ENCODE measurements at places on chromosomes 7 and 10.

GRCh38 chr10:34862892-34863291 lies 47.8 kb upstream of the PARD3 start:
- DNase-seq, result no peak

GRCh38 chr7:20170633-20171032 lies 46.6 kb downstream of the MACC1 start:
- no peak for DNase-seq

- no peak for DNase-seq
Measured at GRCh38 chr7:27680610-27681009, 17.9 kb upstream of the HIBADH start.

GRCh38 chr10:104488439-104488832 lies 134.8 kb downstream of the CFAP58 start:
- no peak for DNase-seq

- no peak for DNase-seq
Measured at GRCh38 chr7:130987092-130987491, 253.1 kb upstream of the KLF14 start.

GRCh38 chr10:28840971-28841370 lies 163.7 kb downstream of the BAMBI start:
- no peak for DNase-seq

- peak; percentile 32 for DNase-seq
Measured at GRCh38 chr10:4131407-4132215, 346.6 kb upstream of the KLF6 start.

GRCh38 chr7:43636093-43636492 lies 53.2 kb downstream of the STK17A start:
- DNase-seq, result no peak

- no peak for DNase-seq
Measured at GRCh38 chr10:184911-185310, 49.7 kb downstream of the ZMYND11 start.

- no peak for DNase-seq
Measured at GRCh38 chr7:133258174-133258573, 5.3 kb downstream of the EXOC4 start.

Data from activated naive CD4-positive, alpha-beta T cell treated with Interleukin-2 at 50 U/mL for 16 hours (primary cell).